ENCODE measurements at places on chromosomes 16 and 17.

DNA sequence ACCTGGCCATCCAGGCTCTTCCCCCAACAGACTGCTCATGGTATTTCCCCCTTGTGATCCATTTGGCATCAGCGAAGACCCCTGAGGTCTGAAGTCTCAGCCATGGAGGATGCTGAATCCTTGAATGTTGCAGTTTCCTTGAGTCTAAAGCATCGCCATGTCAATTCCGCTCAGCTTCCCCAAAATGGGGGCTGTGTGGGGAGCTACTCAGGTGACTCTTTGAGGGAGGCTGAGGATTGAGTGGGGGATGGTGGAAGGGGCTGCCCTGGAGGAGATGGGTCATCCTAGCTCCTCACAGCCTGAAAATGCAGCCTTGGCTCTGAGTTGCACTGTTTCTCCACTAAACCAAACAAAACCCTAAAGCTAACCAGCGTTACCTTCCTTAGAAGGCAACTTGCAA is 2.6 kb downstream of the C16orf78 start:
- no peak for DNase-seq

- DNase-seq = no peak
Observed at GRCh38 chr17:7676533-7676932, 10.8 kb downstream of the TP53 start.

GRCh38 chr16:78996790-78997189 is 603.7 kb downstream of the MAF start:
- DNase-seq = no peak

DNA sequence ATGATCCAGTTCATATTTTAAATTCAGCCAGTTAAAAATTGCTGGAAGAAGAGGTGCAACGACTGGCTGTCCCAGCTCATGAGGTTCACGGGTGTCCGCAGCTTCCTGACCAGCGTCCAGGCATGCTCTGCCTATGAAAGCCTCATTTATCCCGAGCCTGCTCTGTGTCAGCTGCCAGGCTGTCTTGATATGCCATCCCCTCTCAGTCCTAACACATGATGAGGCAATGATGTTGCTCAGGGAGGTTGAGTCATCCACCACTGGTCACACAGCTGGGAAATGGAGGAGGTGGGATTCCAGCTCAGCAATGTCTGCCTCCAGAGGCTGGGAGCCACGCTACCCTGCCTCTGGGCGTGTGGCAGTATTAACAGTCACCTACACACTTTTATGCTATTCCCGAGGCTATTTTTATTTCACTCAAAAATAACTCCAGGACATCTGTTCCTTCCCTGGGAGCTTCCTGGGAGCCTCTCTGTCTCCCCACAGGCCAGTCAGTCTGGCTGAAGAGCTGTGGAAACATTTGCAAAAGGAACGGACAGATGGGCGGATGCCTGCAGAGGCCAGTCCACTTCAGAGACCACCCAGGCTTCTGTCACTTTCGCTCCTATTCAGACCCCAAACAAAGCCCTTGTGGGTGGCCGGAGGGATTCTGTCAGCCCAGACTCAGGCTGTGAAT is 22.5 kb downstream of the RAB11FIP4 start:
- no peak for DNase-seq

- DNase-seq = no peak
Observed at GRCh38 chr17:64950871-64951270, 31.6 kb upstream of the LRRC37A3 start.

DNA sequence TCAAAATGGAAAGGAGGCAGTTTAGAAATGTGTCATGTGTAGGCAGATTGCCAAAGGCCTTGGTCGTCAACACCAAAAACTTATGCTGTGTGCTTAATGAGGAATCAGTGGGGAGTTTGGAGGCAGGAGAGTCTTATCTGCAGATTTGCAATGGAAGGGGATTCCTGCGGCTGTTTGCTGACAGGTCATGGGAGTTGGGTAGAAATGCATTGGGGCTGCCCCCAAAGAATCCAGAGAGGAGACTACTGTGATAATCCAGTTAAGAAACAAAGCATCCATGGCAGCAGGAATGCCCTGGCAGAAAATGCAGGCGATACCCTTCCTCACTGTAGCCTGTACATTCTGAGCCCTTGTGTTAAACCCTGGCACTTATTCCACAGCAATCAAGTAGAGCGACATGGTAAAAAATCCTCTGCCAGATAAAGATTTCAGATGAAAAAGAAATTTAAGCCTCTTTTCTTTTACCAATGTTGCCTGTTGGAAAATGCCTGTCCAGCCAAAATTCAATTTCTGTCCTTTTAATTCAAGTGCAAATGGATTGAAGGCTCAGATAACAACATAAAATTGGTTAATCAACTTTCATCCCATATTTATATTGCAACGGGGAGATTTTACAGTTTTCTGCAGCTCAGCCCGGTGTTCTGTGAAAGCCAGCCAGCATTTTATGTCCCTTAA is 491.0 kb upstream of the CDH5 start:
- DNase-seq = no peak

DNA sequence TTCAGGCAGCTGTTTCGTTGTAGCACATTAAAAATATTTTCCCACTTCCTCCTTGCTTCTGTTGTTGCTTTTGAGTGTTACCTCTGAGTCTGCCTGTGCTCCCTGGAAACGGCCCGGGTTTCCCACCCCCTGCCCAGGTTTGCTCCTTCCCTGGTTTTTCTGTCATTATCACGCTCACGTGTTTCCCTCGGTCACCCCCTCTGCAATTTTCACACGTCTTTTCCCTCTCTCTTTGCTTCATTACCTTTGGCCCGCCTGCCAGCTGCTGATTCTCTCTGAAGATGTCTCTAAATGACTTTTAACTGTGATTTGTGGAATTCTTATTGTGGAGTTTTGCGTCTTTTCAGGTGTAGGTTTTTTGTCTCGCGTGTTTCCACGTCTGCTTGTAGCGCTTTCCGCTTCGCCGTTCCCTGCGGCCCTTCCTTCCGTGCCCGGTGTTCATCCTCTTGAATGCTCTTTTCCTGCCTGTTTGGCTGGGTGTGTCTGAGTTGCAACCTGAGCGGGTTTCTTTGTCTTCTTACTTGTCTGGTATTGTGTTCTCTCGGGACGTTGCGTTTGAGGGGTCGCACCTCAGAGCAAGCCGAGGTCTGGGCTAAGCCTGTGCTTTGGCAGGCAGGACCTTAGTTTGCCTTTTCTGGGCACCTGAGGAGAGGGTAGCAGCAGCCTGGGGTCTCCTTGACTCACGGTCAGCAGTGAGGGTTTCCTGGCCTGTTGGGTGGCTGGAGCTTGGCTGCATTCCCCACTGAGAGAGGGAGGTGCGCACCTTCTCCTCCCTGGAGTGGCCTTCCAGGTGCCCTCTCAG is 96.3 kb upstream of the ZNF750 start:
- DNase-seq = no peak

GRCh38 chr17:795276-795675 is 13.1 kb downstream of the MRM3 start:
- no peak for DNase-seq

GRCh38 chr16:11597235-11598095 is 10.7 kb upstream of the LITAF start:
- peak; percentile 54 for DNase-seq

GRCh38 chr16:89484041-89484501 is 6.3 kb downstream of the ANKRD11 start:
- DNase-seq = peak; percentile 63

DNA sequence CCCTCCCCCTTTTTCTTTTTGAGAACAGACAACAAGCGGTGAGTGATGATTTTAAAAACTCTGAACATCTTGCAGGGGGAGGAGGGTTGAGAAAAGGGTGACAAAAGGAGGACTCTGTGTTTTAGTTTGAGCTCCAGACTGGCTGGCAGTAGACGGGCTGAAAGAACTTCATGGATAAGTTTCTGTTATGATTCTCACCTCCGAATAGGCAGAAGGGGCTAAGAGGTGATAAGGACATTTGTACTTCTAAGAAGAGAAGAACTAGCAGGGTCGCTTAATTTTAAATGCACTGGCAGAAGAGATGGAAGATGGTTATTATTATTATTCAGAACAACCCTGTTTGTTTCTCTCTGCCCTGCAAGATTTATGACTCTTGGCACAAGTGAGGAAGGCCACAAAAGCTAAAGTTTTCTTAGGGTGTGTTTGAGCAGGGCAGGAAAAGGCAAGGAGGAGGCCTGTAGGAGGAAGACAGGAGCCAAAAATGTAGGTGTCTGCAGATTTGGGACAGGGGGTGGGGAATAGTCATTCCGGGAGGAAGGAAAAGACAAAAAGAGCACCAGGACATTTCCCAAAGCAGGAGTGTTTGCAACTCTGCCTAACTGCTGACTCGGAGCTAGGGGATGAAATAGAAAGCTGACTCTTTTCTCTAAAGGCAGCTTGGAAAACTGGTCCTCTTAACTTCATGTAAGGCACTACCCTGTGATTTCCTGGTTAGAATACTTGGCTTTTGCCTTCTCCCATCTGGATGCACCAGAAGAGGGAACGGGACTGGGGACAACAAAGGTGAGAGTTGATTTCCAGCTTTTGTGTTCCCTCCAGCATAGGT is 11.9 kb upstream of the HOXB2 start:
- no peak for DNase-seq

- no peak for DNase-seq
Observed at GRCh38 chr17:65891231-65891735, 300.6 kb downstream of the CEP112 start.

GRCh38 chr17:5097101-5097834 is 14.4 kb downstream of the ZNF232 start:
- no peak for DNase-seq
